ENCODE measurements at places on chromosomes 11 and 22.

DNA sequence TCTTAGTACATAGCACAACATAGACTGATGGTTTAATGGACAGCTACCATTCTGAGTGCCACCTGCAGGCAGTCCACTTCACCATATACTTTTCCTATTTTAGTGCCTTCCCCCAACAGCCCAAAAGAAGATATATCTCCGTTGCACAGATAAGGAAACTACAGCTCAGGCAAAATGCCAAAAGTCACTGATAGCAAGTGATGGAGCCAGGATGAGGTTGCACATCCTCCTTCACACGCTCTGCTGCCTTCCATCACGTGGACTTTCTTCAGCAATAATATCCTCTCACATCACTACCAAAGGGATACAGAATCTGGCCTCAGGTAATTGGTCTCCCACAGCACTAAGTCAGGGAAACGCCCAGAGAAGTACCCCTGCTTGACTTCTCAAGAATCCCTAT is 7.5 kb downstream of the TCF20 start:
- no peak for DNase-seq

DNA sequence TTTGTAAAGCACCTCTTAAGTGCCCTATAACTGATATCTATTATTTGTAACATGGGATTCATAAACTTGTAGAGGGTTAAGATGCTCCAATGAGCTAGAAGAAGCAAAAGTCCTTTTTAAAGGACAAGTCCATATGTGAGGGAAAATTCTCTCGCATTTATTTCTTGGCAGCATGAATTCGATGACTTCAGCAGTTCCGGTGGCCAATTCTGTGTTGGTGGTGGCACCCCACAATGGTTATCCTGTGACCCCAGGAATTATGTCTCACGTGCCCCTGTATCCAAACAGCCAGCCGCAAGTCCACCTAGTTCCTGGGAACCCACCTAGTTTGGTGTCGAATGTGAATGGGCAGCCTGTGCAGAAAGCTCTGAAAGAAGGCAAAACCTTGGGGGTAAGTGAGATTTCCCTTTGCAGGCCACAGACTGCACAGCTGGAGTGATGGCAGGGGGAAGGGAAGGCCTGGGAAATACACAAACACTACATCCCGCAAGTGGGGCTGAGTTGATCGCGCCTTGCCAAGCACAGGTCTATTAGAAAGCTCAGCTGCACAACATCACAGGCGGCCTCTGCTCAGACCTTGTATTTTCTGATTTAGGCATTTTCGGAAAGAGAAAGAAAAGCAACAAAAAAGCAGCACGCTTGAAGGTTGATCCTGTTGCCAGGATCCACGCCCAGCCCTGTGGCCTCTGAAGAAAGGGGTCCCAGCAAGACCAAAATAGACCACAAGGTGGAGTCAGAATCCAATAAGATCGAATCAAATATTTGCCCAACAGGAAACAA is 1.5 kb downstream of the MS4A8 start:
- no peak for DNase-seq

GRCh38 chr11:31325160-31325559 is 44.4 kb downstream of the DCDC1 start:
- DNase-seq = no peak

DNA sequence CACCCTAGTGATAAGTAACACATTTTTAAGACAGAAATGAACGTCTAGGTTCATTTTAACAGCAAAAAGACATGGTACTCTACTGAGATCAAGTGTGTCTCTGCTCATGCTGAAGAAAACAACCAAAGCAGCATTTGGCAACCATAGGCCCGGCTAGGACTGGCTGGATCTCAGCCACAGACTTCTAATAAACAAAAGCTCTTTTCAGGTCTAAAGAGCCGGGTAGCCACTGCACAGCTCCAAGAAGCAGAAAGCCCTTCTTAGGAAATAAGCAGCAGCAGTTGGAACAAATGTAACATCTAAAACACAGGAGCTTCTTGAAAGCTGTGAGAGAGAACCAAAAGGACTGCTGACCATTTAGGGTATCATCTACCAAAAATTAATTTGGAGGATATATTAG is 37.6 kb downstream of the PITPNB start:
- DNase-seq = no peak

DNA sequence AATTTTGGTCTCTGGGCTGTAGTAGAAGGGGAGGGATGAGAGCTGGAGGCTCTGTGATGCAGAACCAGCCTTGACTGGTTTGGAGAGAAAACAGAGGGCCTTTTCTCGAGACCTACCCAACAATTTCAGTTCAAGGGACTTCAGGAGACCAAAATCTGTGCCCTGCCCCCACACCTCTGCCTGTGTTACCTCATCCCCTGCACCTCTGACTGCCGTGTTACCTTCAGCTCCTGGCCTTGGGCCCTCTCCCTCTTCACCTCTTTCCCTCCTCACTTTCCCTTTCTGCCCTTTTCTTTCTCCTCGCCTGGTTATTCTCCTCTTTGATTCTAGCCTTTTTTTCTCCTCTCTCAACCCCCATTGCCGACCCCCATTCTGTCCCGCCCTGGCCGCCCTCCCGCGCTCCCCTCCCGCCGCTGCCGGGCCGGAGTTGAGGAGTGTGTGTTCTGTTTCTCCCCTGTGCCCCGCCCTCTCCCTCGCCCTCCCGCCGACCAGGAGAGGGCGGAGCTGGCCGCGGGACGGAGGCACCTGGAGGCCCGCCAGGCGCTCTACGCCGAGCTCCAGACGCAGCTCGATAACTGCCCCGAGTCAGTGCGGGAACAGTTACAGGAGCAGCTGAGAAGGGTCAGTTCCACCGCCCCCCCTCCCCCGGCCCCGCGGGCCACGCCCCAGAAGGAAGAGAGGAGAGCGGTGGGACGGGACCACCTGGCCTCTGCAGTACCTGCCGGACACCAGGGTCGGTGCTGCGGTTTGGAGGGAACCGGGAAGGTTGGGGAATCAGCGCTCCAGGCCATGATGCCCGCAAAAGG is 27.2 kb downstream of the PHLDB1 start:
- no peak for DNase-seq

DNA sequence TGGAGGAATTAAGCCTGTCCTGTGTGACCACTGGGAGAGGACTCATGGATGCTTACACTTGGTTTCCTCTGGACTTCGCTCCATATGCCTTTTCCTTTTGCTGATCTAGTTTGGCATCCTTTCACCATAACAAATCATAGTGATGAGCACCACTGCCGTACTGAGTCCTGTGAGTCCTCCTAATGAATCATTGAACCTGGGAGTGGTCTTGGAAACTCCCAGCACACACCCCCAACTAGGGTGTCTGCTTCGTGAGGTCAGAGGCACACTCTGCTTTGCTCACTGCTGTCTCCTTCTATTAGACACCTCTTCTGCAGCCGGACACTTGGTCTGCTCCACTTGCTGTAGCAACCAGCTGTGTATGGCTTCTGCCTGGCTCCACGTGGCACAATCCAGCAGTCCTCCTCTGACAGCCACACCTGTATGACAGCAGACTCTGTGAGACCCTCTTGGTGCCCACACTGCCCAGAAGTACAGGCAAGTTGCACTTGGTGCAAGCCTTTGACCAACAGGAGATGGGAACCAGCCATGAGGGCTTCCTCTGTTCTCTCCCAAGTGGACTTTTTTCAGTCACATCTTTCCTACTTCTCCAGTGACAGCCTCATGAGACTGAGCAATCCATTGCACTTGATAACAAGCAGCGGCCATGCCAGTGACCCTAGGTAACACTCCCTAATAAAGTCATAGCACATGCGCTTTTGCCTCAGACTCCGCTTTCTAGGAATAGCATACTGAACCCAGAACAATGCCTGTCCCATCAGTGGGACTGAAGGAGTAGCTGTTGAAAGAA is 65.0 kb upstream of the HMGXB4 start:
- DNase-seq = no peak

DNA sequence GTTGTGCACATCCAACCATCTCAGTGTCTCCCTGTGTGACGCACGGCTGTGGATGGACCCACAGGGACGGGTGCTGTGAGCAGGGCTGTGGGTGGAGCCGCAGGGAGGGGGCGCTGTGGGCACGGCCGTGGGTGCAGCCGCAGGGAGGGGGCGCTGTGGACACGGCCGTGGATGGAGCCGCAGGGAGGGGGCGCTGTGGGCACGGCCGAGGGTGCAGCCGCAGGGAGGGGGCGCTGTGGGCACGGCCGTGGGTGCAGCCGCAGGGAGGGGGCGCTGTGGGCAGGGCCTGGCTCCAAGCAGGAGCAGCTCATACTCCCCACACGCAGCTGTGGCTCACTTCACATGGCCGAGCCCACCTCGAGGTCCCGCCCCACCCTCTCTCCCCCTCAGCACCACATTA is 6.0 kb upstream of the MAPK11 start:
- no peak for DNase-seq

DNA sequence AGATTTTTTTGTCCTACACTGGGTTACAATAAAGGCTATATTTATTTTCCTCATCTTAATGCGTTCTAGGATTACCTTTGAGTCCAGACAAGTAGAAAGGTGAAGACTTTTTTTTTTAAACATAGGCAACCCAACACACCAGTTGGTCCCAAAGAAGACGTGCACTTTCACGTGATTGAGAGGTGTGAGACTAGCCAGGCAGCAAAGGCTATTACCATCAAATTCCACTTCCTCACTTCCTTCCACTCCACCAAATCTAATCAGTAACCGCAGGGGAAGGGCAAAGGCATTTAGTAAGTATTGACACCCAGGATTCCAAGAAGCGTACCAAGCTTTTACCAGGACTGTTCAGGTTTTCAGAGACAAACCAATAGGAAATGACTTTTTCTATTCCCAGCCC is 109.3 kb downstream of the APIP start:
- DNase-seq = no peak

DNA sequence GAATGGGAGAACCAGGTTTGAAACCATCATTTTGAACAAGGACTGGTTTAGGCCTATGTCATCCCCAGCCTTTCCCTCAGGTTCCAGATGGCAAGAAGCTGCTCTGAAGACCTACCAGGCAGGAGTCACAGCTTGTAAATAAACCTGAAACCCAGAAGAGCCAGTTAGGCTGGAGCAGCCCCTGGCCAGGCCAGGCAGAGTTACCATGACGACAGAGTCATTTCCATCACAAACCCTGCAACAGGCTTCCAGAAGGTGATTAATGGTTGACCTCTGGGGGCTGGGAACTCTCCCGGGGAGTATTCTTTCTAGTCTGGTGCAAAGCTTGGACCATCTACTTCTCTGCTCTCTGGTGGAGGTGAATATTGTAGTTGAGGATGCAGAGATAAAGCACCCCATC is 164.1 kb upstream of the NCAM1 start:
- no peak for DNase-seq

DNA sequence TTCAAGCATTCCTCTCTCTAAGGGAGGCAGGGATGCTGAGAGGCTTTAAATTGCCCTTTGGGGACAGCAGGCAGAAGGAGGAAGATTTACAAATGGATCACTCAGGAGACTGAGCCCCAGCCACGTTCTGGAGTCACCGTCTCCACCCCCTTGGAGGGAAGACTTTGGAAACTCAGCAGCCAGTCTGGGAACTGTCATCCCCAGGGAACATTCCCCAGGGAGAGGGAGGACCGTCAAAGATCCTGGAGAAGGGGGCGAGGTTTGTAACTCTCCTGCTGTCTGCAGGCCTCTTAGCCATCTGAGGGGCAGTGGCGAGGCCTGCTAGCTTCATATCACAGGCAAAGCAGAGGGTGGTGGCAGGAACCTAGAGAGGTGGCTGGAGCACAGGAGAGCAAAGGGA is 56.1 kb upstream of the SLC22A12 start:
- no peak for DNase-seq

- peak; percentile 88 for DNase-seq
These were observed 3.9 kb downstream of the SH3BP1 start for GRCh38 chr22:37643225-37643847.

DNA sequence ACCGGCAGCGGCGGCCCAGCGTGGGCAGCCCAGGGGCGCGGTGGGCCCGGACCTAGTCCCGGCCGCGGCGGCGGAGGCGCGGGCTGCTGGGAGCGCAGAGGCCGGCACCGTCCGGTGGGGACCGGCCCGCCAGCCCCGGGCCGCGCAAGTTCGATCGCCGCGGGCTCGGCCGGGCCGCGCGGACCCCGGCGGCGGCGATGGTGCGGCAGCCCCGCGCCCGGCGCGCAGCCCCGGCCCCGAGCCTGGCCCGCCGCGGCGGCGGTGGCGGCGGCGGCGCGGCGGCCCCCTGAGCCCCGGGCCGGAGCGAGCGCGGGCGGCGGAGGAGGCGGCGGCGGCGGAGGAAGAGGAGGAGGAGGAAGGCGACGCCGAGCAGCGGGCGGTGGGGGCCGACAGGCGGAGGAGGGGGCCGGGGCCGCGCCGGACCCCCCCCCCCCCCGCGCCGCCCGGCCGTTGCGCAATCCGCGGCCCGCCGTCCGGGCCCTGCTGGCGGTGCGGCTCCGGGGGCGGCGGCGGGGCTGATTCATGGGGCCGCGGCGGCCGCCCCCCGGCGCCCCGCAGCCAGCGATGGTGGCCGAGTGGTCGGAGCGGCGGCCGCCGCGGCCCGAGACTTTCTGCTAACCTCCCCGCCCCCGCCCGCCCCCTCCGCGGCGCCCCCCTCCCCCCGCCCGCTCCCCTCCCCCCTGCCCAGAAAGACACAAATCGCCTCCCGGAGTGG is 1251.9 kb downstream of the BRD1 start:
- no peak for DNase-seq

DNA sequence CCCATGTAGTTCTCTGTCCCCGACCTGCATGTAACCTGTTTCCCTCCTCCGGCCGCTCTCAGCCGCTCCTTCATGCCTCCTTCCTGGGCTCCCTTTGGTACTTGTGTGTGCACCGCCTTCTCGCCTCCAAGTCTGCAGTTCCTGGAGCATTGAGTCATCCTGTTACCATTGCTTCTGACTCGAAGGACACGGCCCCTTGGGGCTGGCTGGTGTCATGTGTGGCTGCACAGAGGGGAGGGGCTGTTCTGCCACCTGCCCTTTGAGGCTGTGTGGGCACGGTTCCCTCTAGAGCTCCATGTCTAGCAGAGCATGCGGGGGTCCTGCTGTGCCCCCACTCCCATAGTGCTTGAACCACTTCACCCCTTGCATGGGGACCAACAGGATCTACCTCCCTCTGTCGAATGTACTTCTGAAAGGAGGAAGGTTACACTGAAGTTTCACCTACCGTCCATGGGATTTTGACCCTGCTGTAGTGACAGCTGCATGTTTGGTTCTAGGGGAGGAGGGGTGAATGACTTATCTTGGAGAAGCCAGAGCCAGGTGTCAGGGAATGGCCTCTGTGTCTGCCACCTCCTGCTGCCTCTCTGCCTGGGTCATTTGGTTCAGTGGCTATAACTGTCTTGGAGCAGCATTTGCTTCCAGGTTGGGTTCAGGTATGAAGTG is 39.6 kb downstream of the BCR start:
- DNase-seq = peak; percentile 12

GRCh38 chr11:65002706-65003105 is 5.9 kb upstream of the BATF2 start:
- no peak for DNase-seq

DNA sequence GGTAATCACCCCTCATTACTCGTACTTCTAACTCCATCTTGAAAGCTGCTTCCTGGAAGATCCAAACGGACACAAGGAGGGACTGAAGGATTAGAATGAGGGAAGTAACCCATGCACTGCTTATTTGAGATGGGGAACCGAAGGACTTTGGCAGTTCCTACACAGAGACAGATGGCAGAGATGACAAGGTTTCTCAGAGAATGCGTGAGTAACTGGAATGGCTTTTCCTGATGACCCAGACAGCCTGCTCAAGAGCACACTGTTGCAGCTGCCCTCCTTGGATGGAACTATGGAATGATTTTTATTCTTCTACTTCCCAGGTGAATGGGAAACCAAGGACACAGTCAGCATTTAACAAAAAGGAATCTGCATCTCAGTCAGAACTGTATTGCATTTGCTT is 7.3 kb downstream of the KCNJ11 start:
- no peak for DNase-seq
